ENCODE measurements at places on chromosomes 12 and 14.

GRCh38 chr14:89418452-89418851, 1.4 kb upstream of the FOXN3 start:
- peak; percentile 59 for DNase-seq

- no peak for DNase-seq
Observed at GRCh38 chr12:74781991-74782485, 244.4 kb downstream of the ATXN7L3B start.

DNA sequence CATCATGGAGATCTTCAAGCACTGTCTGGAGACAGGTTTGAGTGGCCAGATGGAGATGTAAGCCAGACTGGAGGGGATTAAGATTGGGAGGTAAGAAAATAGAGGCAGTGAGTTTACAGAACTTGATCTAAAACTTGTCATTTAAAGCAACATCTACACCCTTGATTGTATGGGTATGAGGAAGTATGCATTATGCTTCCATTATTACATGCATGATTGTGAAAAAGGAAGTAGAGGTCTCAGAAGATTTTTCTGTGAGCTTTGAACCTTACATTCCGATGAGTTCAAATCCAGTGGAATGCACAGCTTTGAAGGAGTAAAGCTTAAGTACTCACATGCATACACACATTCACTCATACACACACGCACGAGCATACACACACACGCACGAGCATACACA, 550.8 kb downstream of the MED13L start:
- no peak for DNase-seq

- no peak for DNase-seq
Observed at GRCh38 chr12:4584896-4585295, 22.9 kb downstream of the DYRK4 start.

DNA sequence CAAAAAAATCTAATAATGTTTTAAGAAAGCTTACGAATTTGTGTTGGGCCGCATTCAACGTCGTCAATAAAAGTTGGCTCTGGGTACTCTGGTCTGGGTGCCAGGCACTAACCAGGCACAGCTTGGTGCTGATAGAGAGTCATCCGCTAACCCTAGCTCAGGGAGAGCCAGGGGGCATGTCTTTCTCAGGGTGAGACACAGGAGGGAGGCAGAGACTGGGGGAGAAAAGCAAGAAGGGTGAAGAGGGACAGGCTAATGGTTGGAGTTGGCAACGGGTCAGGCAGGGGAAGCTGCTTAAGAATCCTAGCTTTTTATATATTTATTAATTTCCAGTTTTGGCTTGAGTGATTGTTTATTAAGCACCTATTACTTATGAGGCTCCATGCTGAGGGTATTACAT, 105.0 kb downstream of the CMKLR1 start:
- no peak for DNase-seq

DNA sequence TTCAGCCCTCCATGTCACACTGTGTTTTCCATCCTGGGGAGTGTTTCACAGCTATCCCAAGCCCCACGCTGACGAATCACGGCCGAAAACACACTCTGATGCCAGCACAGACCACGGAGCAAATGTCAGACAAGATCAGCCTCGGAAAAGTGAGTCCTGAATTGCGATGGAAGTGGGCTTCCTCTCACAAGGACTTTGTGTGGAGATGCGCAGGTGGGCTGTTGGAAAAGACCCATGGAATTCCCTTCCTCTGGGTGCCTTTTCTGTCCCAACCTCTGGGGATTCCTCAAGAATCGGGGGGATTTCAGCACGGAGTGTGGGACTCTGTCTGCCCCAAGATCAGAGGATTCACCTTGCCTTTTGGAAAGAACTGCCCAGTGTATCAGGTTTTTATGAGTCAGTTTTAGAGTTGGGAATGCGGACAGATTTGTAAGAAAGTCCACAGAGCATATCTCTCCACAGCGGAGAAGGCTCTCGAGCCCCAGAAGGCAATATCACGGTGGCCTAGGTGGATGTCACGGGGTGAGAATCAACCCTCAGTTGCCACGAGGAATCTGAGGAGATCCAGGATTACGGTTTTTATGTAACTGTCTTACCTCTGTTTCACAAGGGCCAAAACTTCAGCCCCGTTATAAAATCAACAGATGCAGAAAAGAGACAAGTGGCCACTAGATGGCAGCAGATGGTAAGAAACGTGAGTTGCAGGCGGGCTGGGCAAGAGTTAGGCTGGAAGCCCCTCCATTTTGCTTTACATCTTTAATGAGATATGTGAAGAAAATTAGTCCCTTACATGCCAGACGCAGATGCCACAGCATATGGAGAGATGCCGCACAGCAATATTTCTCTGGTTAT, 201.9 kb downstream of the DAD1 start:
- peak; percentile 58 for DNase-seq

DNA sequence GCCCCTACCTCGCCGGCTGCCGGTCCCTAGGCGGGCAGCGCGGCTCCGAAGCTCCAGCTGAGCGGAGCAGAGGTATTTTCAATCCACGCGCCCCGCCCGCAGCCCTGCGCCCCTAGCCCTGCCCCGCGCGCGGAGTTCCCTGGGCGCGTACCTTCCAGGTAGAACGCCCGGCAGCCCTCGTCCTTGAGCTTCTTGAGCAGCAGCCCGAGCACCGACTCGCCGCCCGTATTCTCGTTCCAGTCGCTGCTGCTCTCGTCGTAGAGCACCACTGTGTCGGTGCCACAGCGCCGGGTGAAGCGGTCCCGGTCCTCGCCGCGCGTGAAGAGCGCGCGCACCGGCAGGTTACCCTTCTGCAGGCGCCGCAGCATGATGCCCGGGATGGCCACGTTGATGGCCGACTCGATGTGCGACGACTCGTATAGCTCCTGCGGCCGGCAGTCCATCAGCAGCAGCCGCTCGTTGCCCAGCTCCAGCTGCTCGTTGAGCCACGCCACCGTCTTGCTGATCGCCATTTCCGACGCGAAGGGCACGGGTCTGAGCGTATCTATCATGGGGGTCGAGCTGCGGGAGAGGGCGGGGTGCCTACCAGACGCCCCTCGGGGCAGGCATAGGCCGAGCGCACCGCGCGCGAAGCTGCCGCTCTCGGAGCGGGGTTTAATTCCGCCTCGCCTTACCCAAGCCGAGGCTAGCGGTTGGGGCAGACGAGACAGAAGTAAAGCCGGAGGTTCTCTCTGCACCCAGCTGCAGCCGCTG, 636 bp downstream of the DUSP6 start:
- DNase-seq, result peak; percentile 63

GRCh38 chr14:53331247-53331646, 178.1 kb upstream of the DDHD1 start:
- no peak for DNase-seq

DNA sequence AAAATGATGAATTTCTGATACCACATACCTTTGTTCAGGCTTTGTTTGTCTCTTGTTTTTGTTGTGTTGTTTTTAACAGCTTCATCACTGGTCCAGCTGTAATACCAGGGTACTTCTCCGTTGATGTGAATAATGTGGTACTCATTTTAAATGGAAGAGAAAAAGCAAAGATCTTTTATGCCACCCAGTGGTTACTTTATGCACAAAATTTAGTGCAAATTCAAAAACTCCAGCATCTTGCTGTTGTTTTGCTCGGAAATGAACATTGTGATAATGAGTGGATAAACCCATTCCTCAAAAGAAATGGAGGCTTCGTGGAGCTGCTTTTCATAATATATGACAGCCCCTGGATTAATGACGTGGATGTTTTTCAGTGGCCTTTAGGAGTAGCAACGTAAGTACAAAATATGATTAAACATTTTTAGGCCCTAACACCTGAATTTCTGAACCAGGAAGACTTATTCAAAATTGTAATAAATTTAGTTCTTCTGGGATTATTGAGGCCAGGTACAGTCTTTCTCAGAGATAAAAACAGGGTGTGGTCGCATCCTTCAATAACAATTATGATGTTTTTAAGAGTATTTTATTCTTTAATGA, 22.4 kb downstream of the RXYLT1 start:
- DNase-seq, result peak; percentile 84

GRCh38 chr14:53538316-53538881, 385.3 kb upstream of the DDHD1 start:
- DNase-seq, result no peak

GRCh38 chr14:103136388-103137271, 13.4 kb downstream of the TNFAIP2 start:
- no peak for DNase-seq

DNA sequence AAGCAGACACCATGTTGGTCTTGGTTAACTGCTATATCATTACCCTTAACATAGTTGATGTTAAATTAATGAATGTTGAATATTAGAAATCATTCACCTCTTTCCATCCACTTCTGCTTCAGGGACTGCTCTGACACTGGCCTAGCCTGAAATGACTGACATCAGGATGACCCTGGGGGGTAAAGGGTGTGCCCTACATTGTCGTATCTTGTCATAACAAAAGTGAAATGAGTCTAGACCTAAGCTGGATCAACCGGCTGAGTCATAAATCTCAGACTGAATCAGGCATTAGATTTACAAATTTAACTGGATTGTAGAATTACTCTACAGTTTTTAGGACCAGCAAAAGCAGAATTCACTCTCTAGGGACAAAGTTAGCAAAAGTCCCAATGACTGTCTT, 35.3 kb downstream of the KICS2 start:
- DNase-seq, result no peak

- peak; percentile 19 for DNase-seq
Observed at GRCh38 chr14:103031956-103032355, 25.4 kb downstream of the CDC42BPB start.

DNA sequence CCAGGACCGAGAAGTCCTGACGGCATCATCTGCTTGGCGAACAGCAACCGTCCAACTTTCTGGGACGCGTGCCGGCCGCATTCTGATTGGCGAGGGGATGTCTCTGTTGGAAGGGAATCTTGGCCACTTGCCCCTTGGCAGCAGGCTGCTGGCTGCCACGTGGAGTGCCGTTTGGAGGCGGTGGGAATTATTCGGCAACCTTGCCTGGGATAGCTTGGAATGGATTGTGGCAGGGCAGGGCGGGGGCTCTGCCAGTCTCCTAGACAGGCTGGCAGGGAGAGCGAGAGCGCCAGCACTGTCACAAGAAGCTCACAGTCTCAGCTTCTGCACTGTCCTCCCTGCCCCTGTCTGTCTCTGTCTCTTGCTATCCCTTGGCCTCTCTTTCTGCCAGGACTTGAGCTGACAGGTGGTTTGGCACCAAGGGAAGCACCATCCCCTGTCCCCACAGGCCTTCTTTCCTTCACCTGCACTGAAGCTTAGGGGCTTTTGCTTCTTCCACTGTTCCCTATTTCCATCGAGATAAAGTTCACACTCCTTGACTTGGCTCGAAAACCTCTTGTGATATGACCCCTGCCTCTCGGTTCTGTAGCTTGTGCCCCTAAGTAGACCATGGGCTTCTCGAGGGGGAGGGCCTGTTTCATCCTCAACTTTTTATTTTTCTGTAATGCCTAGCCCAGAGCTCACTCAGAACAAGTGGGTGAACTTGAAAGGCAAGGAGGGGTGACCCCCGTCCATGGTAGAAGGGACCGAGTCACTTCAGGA, 201.9 kb downstream of the PHETA1 start:
- DNase-seq, result no peak

DNA sequence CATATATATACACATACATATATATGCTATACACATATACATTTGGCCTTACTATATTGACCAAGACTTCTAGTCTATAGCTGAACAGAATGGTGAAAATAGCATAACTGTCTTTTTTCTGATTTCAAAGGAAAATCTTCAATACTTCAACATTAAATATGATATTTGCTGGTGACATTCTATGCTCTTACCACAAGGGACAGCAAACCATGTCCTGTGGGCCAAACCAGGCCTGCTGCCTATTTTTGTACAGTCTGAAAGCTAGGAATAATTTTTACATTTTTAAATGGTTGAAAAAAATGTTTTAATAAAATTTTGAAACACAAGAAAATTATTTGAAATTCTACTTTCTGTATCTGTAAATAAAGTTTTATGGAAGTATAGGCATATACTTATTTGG, 63.6 kb downstream of the EML5 start:
- no peak for DNase-seq

- no peak for DNase-seq
Observed at GRCh38 chr14:97283426-97283825, 486.2 kb downstream of the VRK1 start.

- DNase-seq, result no peak
Observed at GRCh38 chr12:104304261-104305009, 896 bp downstream of the EID3 start.

GRCh38 chr12:12534166-12534866, 28.3 kb downstream of the DUSP16 start:
- peak; percentile 23 for DNase-seq

DNA sequence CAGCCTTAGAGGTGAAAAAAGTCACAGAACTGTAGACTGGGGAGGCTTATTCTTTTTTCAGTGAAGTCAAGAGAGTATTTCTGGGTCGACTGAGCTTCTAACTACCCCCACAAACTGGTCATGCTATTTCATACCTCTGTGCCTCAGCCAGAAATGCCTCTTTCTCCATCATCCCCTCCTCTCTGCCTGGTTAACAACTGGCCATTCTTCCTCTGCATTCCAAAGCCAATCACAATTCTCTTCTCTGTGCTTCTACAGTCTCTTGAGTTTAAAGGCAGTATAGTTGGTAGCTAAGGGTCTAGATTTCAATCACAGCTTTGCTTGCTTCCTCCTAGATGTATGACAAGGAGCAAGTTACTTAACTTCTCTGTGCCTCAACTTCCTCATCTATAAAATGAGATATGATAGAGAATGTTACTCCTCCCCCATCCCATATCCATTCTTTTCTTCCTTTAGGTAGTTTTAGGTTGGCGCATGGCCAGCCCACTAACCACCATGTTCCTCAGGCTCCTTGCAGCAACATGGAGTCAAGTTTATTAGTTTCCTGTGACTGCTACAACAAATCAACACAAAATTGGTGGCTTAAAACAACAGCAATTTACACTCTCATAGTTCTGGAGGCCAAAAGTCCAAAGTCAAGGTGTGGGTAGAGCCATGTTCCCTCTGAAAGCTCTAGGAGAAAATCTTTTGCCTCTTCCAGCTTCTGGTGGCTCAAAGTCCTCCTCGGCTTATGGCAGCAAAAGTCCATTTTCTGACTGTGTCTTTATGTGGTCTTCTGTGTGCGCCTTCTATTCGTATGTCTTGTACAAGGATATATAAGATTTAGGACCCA, 62.5 kb downstream of the ITPR2 start:
- no peak for DNase-seq

DNA sequence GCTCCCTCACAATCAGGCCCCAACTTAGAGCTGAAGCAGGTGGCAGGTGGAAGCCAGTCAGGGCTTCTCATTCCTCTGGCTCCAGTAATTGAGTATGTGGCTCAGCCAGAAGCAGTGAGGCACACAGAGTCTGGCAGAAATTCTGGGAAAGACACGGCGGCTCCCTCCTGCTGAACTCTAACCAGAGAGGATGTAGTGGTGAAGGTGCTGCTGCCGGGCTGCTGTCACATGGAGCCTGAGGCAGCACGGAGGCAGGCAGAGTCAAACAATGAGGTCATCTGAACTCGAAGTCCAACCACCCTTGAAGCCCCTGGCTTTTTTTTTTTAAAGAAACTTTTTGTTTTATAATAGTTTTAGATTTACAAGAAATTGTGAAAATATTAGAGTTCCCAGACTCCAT, 33.4 kb upstream of the SMOC1 start:
- DNase-seq, result peak; percentile 63
